ENCODE measurements at places on chromosomes 1 and 21.

DNA sequence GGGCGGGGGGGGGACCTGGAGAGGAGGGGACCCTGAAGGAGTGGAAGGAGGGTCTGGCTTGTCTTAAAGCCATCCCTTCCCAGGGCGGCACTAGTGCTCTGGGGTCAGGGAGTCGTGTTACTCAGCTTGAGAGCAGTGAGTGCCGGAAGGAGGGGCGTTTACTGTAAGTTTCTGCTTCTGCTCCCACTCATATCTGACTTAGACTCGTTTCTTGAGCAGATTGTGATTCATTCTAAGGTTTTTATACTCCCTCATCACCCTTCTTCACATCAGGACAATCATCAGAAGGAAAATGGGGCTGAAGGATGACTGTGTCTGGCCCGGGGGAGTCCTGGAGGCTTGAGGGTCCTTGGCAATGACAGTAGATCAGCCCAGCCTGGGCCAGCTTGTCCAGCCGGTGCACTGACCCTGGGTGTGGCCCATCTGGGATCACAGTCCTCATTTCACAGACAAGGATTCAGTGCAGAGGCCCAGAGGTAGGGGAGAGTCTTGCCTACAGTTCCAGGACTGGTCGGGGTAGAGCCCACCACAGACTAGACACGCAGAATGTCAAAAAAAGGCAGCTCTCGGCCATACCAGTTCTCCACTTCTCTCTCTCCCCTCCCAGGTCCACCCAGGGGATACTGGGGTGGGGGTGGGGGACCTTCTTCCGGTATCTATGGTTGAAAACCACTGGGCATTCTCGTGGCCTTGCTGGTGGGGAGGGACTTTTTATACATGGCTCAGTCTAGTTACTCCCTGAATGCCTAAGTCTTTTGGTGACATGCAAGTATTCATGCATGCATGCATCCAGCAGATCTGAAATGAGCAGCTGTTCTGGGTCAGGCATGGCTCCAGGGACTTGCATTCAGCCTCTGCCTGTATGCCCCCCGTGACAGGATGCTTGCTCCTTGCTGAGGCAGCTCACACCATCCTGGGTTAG is 5.1 kb downstream of the TNFRSF8 start:
- no peak for DNase-seq

GRCh38 chr1:59680044-59680443 is 134.7 kb upstream of the HOOK1 start:
- DNase-seq = no peak

DNA sequence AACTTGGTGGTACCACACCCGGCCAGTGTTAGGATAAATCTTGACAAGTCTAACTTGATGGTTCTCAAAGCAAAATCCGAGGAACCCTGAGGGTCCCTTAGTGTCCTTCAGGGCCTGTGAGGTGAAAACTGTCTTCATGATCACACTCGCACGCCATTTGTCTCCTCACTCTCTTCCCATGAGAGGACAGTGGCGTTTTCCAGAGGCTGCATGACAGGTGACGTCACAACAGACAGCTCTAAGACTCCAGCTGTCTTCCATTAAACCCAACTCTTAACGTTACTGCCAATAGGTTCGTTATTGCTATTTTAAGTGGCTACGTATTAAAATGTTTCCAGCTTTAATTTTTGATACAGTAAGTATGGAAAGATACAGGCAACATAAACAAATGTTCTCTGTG is 13.8 kb downstream of the CFAP74 start:
- DNase-seq = no peak

DNA sequence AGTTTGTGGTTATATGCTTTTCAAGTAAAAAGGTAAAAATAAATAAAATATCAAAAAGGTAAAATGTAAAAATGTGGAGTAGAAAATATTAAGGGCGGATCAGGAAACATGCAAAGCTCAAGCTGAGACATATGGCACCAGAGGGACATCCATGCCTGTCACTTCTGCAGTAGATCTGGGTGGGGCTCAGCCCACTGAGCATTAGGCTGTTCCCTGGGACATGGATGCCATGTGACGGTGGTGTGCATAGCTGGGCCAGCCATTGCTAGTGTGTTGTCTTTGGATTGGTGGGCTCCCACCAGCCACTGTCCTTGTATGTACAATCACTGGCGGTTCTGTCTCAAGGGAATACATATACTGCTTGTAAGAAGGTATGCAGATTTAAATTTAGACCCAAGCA is 3.0 kb downstream of the TTC13 start:
- no peak for DNase-seq
